ENCODE measurements at places on chromosomes 7 and 10.

DNA sequence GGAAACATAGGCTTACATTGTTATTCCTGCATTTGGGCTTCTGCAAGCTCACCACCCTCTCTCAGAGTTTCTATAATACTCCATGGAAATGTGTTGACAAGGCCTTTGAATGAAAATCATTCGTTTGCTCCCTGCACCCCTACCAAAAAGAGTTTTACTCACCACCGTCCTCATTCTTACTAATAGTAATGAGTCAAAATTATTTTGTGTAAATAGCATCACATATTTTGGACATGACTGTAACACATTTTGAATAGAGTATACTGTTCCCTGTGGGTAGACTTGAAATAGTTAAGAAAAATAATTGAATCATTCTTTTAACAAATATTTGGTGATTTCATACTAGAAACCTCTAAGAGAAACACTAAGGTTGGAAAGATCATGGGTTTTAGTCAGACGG lies 84.6 kb downstream of the AKAP9 start:
- no peak for DNase-seq

- DNase-seq = no peak
These were observed 116.0 kb upstream of the PDLIM1 start for GRCh38 chr10:95406651-95407280.

- no peak for DNase-seq
These were observed 203.9 kb downstream of the DNAJB6 start for GRCh38 chr7:157540606-157541294.

DNA sequence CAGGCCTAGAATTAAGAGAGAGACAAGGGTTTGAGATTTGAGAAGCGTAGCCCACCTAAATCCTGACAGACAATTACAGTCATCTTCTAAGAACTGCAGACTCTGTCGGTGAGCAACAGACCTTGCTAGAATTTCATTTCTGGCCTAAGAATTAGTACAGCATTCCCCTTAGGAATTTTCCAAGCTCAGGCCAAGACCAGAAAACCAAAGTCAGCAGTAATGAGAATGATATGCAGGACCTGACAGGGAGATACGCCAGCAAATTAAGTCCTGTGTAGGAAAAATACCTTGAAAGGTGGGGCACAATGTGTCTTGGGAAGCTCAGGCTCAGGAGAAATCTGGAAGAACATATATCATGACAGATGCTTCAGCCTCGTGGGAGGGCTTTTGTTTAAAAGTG lies 52.7 kb upstream of the HERPUD2 start:
- DNase-seq = no peak

GRCh38 chr10:26698909-26699308 lies 1.4 kb downstream of the PDSS1 start:
- no peak for DNase-seq

DNA sequence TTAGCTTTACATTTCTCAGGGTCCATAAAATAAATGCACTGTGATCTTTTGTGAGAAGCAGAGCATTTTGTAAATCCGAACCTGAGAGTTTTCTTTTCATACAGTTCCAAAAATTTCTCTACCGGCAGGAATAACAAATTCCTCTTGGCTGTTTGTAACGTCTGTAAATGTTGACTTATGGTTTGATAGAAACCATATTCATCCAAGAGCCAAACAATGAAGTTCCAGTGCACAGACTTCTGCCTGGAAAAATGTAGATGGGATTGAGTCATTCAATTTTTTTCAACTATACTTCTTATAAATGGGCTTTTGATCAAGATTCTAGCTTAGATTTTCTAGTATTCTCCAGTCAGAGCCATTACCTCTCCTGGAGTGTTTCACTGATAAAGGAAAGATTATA lies 530.6 kb downstream of the TFEC start:
- DNase-seq = no peak

DNA sequence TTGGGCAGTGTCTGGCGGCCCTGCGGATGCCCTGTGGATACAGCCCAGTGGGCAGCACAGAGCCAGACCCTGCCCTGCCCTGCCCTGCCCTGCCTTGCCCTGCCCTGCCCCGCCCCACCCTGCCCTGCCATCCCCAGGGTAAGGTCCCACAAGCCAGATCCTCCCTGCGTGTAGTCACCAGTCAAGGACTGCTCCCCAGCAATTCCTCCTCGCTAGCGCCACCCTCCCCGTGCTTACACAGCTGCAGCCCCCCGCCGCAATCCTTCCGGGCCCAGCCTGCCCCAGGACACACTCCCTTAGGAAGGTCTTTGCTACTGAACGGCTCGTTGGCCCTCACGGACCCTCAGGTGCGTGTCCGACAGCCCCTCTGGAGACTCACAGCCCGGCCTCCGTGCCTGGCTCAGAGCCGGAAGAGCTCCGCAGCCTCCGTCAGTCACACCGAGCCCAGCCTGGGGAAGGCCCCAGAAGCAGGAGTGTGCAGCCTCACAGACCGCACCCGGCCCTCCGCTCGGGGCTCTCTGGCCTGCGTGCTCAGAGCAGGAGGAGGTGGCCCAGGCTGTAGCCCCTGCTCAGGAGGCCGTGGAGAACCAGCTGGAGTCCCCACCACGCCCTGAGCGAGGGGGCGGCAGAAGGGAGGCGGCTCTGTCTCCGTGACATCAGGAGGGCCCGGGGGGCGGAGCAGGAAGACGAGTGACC lies 68.3 kb downstream of the PWWP2B start:
- DNase-seq = no peak

DNA sequence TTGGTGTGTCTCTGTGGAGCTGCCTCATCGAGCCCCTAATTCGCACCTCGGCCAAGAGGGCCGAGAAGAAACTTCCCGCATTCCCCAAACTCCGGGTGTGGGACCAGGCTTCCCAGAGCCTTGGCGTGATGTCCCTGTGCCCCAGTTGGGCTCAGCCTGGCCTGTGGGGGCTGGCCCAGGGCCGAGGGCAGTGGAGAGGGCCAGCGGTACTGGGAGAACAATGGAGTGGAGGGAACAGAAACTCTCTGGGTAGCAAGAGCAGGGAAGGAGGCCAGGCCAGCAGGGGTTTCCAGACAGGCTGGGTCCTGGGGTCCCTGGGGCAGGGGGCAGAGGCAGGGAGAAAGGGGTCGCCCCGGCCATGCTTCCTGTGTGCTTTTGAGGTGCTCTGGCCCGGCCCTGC lies 16.0 kb downstream of the TMEM270 start:
- no peak for DNase-seq

DNA sequence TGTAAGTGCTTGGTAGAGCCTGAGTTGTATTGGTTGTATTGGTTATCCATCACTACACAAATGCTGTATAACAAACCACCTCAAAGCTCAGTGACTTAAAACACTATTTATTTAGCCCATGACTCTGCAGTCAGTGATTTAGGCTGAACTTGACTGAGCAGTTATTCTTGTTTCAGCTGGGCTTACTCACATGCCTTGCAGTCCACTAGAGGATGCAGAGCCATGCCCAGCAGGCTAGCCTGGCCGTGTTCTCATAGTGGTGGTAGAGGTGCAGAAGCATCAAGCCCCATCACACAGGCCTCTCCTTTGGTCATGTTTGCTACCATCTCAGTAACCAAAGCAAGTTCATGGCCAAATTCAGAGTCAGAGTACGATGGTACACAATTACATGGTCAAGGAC lies 43.9 kb downstream of the LUC7L2 start:
- no peak for DNase-seq

- DNase-seq = no peak
These were observed 192.3 kb downstream of the PLXNA4 start for GRCh38 chr7:132383962-132384361.

DNA sequence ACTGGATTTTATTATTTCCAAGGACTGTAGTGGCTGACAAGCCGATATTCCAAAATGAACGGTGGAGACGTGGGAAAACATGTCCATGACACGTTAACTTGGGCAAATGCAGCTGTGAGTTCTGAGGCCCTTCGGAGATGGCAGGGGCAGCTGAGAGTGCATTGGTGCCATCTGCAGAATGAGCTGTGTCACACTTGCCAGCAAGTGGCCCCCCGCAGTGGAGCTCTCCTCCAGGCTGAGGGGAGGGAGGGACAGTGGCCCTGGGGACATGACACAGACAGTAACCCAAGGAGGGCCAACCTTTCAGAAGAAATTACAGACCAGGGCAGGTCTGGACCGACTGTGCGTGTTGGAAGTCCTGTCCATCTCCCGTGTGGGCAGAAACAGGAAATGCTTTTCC lies 139.4 kb downstream of the SVIL start:
- no peak for DNase-seq

GRCh38 chr7:124779194-124779593 lies 13.6 kb upstream of the GPR37 start:
- DNase-seq = no peak

DNA sequence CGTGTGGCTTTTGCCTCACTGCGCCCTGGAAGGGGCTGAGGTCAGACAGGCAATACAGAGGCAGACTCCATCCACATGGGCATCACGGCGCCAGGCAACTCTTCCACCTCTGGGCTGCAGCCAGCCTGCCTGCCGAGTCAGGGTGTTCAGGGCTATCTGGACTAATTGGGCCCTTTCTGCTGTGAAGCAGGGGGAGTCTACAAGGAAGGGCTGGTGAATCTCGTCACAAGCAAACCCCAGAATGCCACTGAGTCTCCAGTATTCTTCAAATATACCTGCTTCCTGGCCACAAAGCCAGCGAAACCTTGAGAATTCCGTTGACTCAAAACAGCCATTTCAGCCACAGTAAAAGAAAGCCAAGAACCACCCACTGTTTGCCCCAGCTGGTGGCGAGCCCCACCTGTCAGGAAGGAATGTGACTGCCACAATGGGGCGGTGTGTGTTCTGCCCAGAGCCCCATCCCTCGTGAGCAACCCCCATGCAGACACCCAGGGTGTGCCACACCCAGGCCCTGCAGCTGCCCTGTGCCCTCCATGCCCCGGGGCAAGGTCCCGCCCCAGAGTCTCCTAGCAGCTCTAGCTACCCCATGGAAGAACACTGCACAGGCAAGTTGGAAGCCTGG lies 117.3 kb downstream of the FAM53B start:
- DNase-seq = no peak

GRCh38 chr7:111408724-111409123 lies 153.6 kb downstream of the IMMP2L start:
- DNase-seq = no peak

DNA sequence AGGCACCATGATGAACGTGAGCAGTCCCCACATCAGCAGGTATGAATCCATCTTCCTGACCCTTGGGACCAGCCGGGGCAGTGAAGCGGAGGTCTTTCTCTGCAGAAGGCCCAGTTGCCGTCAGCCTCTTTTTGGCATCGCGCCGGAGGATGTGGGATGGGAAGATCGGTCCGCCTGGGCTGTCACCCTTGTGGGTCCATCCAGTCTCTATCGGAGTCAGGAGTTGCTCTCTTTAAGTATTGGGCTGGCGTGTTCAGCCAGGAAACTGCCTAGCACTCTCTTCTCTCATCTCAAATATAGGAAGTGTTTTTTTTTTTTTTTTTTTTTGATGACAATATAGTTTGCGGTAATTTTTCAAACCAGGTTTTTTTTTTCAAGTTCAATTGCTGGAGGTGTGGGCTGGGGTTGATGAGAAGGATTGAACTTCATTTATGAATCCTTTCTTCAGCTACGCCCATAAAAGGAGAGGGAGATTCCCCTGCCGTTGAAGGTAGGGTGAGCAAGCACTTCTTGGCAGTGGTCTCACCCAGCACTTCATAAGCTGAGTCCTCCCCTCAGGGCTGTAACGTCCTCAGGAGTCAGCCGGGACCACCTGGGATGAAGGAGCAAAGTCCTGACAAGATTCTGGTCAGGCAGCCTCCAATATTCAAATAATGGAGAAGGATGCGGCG lies at the start of gene IL2RA:
Gene IL2RA, minus strand, starts transcription at position 267 of the 671 bp plus-strand sequence. Its CDS starts 216 bp downstream, at position 51.
- no peak for DNase-seq

DNA sequence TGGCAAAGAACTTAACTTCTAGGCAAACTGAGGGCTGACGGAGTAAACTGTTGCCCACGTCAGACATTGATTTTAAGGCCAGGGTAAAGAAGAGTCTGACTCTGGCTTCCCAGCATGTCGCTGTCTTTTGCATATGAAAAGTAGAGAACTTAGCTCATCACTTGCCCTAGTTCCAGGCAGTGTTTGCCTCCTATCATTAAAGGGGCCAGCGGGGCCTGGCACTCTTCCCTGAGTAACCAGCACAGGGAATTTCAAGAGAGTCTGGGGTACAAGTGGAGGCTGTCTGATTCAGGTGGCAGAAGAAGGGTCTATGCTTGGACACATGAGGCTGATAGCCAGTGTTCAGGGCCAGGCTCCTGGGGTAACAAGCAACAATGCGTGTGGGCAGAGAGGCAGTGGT lies 4.8 kb downstream of the DENND2A start:
- DNase-seq = no peak

GRCh38 chr10:112644265-112644645 lies 197.2 kb downstream of the VTI1A start:
- DNase-seq = no peak

DNA sequence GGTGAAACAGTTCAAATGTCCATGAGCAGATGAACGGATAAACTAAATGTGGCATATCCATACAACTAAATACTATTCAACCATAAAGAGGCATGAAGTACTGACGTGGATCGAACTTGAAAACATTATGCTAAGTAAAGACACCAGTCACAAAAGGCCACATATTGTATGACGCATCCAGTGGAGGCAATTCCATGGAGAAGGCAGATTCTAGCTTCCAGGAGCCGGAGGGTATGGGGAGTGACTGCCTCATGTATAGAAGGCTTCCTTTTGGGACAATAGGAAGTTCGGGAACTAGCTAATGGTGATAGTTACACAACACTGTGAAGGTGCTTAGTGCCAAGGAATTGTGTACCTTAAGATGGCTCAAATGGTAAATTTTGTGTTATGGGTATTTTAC lies 98.4 kb downstream of the VIPR2 start:
- no peak for DNase-seq

DNA sequence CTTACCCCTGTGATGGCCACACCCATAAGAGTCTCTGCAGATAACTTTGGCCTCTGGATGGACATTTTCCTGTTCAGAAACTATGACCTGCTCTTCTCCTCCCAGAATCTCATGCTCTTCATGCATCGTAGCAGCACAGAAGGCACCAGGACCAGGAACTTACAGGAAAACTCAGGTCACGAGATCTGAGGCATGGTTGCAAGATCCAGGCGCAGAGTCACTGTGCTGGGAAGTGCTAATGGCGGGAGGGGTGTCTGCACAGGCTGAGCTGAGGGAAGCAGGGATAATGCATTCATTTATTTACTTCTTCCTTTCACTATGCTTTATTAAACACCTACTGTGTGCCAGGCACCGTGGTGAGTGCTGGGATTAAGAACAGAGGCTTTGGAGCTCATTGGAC lies 48.2 kb upstream of the LOXL4 start:
- no peak for DNase-seq

GRCh38 chr7:15874774-15875173 lies 188.3 kb upstream of the MEOX2 start:
- no peak for DNase-seq
